NCI-H82 (cell line): ENCODE measurements at places on chromosomes 1 and 21.
A peak's percentile ranks its signal among the peaks of the same experiment; 100 is the strongest.

GRCh38 chr1:157703981-157704380, 3.4 kb upstream of the FCRL3 start:
- DNase-seq = no peak

GRCh38 chr1:91091812-91092211, 70.0 kb upstream of the ZNF644 start:
- no peak for DNase-seq

- peak; percentile 60 for DNase-seq
These were observed 120.2 kb upstream of the KCNE2 start for GRCh38 chr21:34243562-34243961.

DNA sequence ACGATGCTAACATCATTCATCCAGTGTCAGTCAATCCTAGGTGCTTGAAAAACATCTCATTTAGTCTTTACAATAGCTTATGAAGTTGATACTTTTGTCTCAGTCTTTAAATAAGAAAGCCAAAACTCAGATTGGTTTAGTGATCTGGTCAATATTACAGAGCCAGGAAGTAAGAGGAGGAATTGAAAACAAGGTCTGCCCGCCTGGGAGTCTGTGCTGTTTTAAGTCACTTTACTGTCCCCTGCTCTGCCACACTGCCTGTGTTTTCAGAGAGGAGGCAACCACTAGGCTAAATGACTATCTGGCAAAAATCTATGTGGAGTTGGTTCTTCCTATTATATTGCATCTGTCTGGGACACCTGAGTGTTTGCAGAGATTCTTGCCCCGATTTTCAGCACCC, 62.3 kb downstream of the ST6GALNAC3 start:
- no peak for DNase-seq

DNA sequence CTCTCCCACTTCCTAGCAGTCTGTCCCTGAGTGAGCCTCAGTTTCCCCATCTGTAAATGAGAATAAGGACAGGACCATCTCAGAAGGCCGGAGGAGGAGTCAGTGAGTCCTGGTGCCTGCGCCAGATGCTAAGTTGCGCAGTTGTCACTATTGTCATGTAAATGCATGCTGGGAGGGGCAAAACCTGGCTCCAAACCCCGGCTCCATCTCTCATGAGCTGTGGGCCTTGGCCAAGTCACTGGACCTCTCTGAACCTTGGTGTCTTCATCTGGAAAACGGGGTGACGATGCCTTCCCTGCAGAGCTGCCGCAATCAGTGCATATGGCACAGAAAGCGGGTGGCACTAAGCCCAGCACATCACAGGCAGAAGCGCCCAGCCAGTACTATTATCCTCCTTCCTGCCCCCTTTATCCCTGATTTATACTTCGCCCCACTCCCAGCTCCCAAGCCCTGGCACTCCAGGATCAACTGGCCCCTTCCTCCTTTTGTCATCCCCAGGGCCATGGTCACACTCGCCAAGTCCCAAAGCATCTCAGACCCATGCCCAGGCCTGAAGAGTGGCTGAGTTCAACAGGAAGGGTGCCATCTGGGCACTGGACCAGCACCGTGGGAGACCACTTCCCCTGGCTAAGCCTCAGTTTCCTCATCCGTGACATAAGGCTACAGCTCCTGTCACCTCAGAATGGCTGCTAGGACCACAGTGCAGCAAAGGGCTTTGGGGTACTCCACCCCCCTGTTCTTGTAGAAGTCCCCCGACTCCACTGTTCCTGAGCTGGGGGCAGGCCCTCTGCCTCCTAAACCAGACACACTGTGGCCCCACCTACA, 4.3 kb upstream of the PLEKHG5 start:
- DNase-seq = no peak

- DNase-seq = no peak
These were observed 116.2 kb downstream of the PTBP2 start for GRCh38 chr1:96837781-96838216.

GRCh38 chr1:31335007-31335406, 37.9 kb downstream of the FABP3 start:
- peak; percentile 69 for DNase-seq

DNA sequence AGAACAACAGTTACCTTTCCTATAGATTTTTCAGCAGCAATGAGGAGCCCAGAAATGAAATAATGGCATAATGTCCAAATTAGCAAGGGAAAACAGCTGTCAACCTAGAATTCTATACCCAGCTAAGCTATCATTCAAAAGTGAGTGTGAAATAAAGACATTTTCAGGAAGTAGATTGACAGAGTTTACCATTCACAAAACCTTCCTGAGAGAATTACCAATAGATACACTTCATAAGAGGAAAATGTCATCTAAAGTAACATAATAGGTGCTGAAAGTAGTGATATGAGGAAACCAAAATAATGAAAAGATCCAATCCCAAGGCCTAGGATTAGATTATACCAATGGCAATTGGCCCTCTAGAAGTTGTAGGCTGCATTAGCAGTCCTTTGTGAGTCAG, 34.6 kb downstream of the OBSCN start:
- no peak for DNase-seq

GRCh38 chr1:150981177-150981804, 801 bp upstream of the ANXA9 start:
- DNase-seq = peak; percentile 68

DNA sequence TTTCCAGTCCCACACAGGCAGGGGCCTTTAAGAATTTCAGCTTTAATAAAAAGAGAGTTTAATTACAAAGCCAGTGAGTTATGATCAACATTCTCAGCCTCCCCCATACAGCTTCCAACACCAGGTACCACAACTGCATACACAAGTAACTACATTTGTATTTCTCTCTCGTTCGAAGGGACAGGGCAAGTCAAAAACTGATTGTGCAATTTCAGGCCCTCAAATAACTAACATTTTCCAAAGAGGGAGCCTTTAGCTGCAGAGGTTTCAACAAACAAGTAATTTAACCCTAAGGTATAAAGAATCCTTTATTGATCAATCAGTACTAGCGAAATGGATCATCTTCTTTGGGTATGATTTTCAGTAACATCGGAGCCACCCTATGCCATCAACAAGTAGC, 142.4 kb downstream of the ZNF281 start:
- no peak for DNase-seq

DNA sequence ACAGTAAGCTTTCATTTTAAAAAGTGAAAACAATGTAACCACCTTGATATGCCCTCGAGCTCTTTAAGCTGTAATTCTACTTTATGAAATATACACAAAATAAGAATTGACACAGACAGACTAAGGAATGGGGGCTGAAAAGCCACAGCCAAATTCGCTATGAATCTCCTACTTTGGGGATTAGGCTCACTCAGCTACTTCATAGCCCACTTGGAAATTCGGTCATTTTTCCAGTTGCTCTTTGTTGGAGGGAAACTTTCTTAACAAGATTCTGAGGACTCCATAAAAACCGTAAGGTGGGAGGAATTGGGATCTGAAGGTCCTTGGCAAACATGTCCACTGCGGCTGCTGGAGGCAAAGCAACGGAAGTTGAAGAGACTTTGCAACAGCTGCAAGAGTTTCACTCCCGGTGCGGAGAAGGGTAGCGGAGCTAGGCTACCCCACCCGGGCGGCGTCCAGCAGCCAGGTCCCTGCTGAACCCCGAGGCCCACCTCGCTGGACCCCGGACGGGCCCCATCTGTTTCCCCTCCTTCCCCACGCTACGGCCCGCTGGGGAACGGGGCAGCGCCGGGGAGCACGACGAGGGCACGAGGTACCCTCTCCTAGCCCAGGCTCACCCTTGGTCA, 634 bp downstream of the MYCBP start:
- DNase-seq = peak; percentile 38

- no peak for DNase-seq
These were observed 47.3 kb downstream of the EIF2B3 start for GRCh38 chr1:44939061-44939460.

DNA sequence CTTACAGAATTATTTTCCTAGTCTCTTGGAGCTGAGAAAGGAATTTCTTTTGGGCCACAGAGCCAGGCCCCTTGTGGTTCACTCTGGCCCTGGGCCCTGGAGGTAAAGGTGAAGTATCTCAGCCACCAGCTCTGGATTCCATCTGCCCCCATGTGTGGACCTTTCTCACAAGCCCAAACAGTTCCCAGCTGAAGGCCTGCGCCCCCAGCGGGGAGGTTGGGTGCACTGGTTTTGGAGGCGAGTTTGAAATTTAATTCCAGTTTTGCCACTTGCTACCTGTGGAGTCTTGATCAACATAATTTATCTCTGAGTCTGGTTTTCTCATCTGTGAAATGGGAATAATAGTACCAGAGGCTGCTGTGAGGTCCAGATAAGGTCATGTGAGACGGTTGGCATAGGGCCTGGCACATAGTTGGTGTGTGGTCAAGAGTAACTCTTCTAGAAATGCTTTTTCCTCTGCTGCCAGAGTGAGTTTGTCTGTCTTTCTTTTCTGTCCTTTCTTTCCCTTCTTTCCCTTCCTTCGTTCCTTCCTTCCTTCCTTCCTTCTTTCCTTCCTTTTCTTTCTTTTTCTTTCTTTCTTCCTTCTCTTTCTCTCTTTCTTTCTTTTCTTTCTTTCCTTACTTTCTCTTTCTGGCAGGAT, 6.1 kb downstream of the AGTRAP start:
- no peak for DNase-seq

DNA sequence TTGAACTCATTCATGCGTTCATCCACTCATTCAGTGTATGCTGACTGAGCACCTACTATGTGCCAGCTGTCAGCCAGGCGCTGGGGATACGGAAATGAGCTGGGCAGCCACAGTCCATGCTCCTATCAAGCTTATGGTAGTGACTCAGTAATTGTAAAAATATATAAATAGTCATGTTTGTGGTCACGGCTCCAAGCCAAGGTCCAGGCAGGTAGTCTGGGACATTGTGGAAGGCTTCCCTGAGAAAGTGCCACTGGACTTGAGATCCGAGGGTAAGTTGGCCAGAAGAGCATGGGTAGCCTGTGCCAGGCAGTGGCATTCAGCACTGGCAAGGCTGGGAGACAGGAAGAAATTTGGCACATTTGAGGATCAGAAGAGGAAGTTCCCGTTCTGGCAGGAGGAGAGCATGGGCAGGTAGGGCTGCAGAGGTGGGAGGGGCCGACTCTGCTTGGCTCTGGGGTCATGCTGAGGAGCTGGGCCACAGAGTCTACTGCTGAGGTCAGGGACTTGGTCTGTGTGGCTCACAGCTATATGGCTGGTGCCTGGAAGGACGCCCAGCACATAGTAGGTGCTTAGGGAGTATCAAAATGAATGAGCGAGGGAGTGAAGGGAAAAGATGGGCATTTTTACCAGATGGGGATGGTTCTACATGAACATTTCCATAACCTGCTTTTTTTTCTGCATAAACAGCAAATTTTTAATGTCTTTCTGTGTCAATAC, 6.9 kb downstream of the PTPRF start:
- DNase-seq = no peak

DNA sequence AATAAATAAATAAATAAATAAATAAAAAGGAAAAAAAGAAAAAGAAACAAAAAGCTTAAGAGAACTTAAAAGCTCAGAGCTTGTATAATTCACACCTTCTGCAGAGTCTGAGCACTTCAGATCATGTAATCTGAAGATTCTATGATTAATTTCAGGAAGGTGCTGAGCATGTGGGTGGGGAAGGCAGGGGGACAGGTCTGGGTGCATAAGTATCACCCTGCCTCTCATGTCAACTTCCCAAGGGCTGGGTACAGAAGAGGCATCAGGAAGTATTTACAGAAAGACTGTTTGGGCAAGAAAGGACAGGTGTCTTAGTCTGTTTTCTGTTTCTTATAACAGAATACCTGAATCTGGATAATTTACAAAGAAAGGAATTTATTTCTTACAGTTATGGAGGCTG, 20.4 kb upstream of the PADI2 start:
- no peak for DNase-seq

DNA sequence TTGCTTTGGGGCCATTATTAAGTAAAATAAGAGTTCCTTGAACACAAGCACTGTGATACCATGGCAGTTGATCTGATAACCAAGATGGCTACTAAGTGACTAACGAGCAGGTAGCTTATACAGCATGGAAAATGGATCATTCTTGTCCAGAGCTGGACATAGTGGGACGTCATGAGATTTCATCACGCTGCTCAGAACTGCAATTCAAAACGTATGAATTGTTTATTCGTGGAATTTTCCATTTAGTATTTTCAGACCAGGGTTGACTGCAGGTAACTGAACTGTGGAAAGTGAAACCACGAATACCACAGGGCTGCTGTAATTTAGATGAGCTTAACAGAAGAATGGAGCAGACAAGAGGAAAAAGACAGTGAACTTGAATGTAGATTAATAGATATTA, 38.9 kb downstream of the CCDC18 start:
- DNase-seq = no peak

DNA sequence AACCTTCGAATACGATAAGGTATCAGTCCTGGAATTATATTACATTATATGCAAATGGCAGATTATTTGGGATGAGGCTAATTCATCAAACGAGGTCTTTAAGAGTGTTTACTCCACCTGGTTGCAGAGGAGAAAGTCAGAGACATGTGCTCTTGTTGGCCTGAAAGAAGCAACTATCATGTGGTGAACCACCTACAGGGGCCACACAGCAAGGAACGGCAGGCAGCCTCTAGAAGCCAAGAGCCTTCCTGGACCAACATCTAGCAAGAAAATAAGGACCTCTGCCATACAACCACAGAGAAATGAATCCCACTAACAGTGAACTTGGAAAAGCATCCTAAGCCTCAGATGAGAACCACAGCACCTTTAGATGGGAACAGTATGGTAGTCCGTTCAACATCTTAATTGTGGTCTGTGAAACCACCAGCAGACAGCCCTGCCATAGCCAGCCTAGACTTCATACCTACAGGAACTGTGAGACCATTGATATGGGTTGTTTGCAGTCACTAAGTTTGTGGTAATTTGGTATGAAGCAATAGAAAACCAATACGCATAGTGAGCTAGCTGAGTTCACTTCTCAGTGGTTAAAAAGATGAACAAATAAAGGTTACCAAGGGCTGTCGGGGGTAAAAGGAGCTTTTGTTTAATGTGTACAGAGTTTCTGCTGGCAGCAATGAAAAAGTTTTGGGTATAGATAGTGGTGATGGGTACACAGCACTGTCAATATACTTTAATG, 345.7 kb upstream of the RUNX1 start:
- DNase-seq = no peak

GRCh38 chr1:198018529-198018928, 101.4 kb downstream of the LHX9 start:
- DNase-seq = peak; percentile 21

GRCh38 chr21:7917729-7918128, 2603.7 kb upstream of the TPTE start:
- no peak for DNase-seq

DNA sequence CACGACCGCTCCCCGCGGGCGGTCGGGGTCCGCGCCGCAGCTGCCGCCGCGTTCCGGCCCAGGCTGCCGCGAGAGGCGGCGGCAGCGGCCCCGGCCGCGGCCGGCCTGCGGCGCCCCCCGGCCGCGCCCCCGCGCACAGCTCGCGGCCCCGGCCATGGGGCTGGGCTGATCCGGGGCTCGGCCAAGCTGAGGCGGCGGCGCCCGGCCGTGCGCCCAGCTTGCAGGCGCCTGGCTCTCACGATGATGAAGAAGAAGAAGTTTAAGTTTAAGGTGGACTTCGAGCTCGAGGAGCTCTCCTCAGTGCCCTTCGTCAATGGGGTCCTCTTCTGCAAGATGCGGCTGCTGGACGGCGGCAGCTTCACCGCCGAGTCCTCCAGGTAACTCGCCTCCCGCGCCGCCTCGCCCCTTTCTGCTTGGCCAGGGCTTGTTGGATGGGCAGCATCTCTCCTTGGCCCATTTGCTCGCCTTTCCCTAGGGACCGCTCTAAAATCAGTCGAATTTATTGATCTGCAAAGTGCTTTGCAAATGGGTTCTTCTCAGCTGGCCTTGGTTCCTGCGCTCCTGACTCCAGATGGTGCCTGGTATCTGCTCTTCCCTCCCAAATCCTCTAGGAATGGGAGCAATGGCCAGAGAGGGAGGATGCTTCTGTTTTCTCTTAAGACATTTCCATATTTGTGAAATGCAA, 431 bp downstream of the EEIG2 start:
- DNase-seq = peak; percentile 77
